ENCODE measurements at places on chromosomes 7 and 10.

- DNase-seq: no peak
These were observed 20.3 kb downstream of the ACSM6 start for GRCh38 chr10:95214369-95214768.

GRCh38 chr7:2287745-2288144 lies 26.5 kb downstream of the SNX8 start:
- no peak for DNase-seq

DNA sequence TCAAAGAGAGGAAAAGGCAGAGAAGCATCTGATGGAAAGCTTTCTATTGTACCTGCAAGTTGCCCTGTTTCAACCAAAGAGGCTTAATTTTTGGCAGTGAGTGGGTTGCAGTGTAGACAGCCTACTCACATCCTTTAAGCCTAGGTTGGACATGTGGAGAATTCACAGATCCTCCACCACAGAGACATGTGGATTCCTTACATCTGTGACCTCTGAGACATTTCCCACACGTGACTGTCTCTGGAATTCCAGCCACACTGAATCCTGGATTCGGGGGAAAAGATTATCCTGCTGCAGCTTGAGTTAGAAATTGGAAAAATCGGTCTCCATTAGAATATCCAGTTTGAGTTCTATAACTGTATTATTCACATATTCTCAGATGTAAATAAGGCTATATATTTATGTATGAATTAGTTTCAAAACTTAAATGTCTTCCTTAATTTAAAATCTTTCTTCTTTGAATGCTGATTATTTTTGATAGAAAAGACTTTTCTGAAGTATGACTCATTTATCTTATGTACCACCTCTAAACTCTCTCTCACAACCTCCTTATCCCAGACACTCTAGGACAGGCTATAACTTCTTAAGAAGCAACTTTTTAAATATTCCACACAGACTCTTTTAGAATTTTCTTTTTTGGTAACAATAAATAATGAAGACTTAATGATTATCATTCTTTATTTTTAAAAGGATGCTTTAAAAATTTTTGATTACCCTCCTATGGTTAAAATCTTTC lies 123.3 kb downstream of the TWIST1 start:
- no peak for DNase-seq

DNA sequence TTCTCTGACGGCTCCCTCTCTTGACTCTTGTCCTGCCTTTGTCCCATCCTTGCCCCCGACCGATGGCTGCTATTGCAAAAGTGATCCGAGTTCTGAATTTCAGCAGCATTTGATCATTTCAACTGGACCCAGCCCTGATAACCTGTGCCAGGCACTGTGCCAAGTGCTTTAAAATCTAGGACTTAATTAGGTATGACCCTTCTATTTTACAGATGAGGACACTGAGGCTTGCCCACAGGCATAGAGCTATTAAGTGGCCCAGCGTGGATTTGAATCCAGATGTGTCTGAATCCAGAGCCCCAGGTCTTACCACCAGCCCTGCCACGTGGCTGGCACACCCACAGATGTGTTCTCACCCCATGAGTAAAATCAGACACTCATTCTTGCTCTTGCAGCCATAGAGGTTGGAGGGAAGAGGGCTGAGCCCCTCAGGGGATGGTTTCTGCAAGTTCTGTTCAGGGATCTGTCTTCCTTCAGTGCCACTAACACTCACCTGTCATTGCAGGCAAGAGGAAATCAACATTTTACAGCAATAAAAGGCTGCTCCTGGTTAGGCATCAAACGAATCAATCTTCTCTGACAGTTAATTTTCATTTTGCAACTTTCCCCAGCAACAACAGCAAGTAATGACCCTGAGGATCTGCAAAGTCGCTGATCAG lies 101.2 kb downstream of the GRID1 start:
- no peak for DNase-seq

DNA sequence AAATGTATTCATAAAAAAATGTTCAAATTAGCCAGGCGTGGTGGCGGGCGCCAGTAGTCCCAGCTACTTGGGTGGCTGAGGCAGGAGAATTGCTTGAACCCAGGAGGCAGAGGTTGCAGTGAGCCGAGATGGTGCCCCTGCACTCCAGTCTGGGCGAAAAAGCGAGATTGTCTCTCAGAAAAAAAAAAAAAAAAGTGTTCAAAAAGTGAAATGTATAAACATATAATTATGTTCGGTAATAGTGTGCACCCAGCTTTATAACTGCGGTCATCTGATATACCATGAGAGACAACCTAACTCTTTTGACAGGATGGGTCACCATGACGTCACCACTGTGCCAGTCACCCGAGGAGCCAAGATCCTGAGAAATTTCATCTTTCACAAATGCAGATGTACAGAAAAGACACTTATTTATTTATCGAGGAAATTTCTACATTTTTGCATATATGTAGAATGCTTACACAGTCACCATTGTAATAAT lies 594 bp upstream of the RP9 start:
- DNase-seq: no peak

DNA sequence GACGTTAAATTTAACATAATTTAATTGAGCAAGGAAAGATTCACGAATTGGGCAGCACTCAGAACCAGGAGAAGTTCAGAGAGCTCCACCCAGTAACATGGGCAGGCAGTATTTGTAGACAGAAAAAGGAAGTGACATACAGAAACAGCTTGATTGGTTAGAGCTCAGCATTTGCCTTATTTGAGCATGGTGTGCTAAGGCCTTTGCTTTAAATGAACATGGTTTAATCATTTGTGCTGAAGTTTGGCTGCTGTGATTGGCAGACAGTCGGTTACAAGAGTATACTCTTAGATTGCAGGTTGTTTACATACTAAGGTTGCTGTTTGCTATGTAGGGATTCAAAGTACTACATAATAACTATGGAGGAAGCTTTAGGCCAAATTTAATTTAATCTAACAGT lies 199.2 kb downstream of the MALRD1 start:
- DNase-seq: no peak

- no peak for DNase-seq
These were observed 727.9 kb upstream of the KCND2 start for GRCh38 chr7:119545118-119545517.

DNA sequence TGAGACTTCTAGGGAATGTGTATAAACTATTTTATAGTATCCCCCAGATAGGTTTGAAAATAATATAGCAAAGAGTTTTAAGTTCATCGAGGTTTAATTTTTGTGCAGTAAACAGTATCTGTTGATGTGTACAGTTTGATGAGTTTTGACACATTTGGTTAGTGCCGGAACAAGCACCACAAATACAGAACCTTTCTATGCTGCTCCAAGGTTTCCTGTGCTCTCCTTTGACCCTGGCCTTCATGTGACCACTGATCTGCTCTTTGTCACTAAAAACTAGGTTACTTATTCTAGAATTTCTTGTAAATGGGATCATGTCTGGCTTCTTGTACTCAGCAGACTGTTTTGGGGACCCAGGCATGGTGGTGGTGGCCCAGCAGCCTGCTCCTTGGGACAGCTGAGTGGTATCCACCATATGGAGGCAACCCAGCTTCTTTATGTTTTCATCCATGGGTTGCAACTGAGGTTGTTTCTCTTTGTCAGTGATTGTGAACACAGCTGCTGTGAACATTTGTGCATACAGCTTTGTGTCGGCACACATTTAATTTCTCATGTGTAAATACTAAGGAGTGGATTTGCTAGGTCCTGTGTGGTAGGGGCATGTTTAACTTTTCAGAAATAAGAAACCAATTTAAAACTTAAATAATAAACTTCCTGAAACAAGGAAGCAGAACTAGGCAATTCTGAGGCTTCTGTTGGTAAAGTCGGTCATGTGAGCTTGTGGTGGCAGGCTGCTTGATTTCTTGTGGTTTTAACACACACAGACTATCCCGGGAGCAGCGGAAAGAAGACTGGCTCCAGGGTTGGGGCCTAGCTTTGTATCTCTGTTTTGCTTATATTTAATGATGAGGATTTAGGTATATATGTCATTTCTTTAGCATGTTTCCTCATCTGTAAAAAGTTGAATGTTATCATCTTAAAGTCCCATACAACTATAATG lies 219.4 kb downstream of the ABCA13 start:
- no peak for DNase-seq

GRCh38 chr7:122306320-122307227 lies 2.0 kb upstream of the FEZF1 start:
- no peak for DNase-seq

- no peak for DNase-seq
These were observed 663.6 kb downstream of the PARD3 start for GRCh38 chr10:34151481-34151880.

GRCh38 chr10:7015457-7015856 lies 395.4 kb downstream of the SFMBT2 start:
- no peak for DNase-seq

- DNase-seq: no peak
These were observed 564.5 kb upstream of the GHITM start for GRCh38 chr10:83574770-83575169.

DNA sequence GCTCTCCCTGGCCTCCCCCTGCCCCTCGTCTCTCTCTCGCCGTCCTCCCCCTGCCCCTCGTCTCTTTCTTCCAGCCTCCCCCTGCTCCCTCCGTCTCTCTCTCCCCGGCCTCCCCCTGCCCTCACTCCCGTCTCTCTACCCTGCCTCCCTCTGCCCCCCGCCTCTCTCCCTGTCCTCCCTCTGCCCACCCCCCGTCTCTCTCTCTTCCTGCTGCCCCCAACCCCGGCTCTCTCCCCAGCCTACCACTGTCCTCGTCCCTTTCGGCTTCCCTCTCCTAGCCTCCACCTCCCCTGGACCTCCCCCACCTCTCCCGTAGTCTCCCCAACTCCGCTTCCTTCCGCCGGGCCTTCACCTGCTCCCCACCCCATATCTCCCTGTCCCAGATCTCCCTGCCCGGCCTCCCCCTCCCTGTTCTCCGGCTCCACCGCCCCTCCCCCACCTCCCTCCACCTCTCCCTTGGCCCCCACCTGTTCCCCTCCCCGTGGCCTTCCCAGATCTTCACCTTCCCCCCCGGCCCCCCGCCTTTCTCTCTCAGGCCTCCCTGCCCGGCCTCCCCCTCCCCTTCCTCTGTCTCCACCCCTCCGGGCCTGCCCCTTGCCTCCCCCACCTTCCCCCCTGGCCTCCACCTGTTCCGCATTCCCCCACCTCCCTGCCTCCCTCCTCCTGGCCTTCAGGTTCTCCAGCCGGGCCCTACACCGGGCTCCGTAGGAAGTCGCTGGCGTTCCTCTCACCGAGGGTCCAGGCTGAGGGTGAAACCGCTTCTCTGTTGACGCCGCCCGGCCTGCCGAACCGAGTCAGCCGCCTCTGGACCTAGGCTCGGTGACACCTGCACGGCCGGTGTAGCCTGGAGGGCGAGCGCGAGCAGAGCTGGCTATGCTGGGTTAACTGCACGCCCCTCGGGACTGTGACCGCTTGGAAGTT lies 1.2 kb downstream of the GET4 start:
- DNase-seq: no peak

- no peak for DNase-seq
These were observed 867.3 kb downstream of the TYW1 start for GRCh38 chr7:67863911-67864310.

DNA sequence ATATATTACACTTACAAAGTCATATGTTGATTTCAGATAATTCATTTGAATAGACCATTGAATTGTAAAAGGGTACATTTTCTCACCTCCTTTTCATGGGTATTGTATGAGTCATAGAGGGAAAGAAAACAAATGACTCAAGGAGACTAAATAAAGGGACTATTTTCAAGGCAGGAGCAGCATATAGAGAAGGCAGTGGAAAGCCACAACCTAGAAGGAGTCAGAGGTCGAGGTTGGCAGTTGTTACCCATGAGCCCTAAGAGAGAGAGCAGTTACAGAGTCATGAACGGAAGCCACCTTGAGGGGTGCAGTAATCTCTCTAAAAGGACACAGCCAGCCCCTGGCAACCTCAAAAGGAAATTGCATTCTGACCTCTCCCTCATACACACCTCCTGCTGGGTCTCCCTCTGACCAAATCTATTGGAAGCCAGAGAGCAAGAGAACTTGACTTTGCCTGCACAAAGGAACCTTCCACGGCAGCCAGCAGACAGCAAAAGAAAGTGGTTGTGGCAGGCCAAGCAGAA lies 137.9 kb downstream of the GRM8 start:
- no peak for DNase-seq

- DNase-seq: no peak
These were observed 37.5 kb upstream of the PFKFB3 start for GRCh38 chr10:6165221-6165725.

DNA sequence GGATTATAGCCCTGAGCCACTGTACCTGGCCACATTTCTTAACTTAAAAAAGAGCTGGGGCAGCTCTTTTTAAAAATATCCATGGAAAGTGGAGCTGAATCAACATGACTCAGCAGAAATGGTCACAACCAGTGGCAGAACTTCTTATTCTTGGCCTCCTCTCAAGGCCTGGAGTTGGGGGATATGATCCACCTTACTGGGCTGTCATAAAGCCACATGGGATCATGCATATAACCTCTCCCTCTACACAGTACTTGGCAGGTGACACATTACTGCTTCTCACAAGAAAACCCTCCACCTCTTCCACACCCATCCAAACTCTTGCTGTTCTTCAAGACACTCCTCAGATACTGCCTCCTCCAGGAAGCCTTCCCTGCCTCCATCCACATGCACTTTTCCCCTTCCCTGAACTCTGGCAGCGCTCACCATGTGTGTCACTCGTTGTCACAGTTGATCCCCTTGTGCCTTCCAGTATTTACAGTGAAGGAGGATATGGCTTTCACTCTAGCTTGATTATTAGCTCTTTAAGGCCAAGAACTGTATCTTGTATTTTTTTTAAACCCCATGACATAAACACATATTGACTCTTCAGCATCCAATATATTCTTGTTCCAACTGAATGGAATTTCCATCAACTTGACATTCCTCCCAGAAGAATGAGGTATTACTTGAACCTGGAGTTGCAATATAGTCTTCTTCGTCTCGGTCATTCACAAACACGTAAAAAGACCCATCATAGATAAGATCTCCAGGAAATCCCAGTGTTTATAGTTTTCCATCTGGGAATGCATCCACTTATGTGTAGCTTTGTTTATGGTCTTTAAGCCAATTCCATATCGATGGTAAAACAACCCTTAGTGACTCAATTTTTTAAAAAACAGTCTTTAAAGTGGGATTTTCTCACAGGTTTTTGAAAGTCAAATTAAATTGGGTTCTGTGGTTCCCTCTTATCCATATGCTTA lies 85.5 kb downstream of the TBXAS1 start:
- DNase-seq: no peak

- DNase-seq: no peak
These were observed 31.5 kb downstream of the ST8SIA6 start for GRCh38 chr10:17422931-17423330.

GRCh38 chr10:4262449-4262848 lies 477.4 kb upstream of the KLF6 start:
- DNase-seq: no peak

- no peak for DNase-seq
These were observed 254.3 kb upstream of the CACNA2D1 start for GRCh38 chr7:82697897-82698296.

- DNase-seq: no peak
These were observed 68.9 kb upstream of the FOXK1 start for GRCh38 chr7:4612939-4613841.

GRCh38 chr10:124994573-124995473 lies 52.9 kb downstream of the ZRANB1 start:
- no peak for DNase-seq

- DNase-seq: no peak
These were observed 94.9 kb upstream of the KCNIP2 start for GRCh38 chr10:101938305-101939007.

Data from stimulated activated CD4-positive, alpha-beta T cell treated with anti-CD3 and anti-CD28 coated beads, Interleukin-15, amount 100 ng/mL, for 48 hours (primary cell).